DMS53 (cell line): ENCODE measurements at places on chromosomes 5 and 9.

DNA sequence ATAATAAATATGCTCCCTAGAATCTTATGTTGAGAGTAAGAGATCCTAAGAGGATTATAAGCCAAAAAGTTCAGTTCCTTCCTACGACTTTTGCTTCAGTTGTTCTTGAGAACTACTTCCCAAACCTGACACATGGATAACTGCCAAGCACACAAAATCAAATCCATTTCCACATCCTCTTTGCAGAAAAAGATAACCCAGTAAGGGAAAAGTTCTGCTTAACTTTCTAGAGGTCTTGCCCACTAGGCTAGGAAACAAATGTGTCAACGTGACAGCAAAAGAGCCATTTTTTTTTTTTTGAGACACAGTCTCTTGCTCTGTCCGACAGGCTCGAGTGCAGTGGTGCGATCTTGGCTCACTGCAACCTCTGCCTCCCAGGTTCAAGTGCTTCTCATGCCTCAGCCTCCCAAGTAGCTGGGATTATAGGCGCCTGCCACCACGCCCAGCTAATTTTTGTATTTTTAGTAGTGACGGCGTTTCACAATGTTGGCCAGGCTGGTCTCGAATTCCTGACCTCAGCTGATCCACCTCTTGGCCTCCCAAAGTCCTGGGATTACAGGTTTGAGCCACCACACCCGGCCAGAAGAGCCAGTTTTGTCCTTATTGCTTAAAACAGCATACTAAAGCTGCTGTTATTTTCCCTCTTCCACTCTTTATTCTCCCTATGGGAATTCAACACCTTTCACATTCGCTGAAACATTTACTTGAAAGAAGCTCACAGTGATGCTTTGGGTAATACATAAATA lies 24.2 kb downstream of the CSNK1A1 start:
- no peak for DNase-seq

- no peak for DNase-seq
These were observed 960 bp downstream of the SECISBP2 start for GRCh38 chr9:89319015-89319905.

DNA sequence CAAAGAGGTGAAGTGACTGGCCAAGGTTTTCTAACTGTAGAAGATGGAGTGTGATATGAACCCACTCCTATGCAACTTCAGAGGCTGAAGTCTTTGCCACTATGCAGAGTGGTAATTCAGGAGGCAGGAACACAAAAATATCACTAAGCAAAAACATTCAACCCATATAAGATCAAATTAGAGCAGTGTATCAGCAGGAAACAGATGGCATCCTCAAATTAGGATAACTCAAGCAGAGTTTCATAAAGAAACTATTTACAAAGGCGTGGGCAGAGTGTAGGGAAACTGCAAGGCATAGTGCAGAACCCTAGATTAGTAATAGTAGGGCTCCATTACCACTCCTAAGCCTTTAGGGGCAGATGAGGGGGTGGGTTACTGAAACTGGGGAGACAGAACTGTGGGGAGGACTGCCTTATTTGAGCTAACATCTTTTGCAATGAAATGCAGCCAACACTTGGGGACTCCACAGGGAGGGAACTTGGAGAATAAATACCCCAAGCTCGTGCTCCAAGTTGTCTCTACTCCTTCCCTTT lies 72.2 kb downstream of the PTTG1 start:
- DNase-seq = no peak

GRCh38 chr5:75756981-75757380 lies 39.7 kb upstream of the POC5 start:
- DNase-seq = no peak

GRCh38 chr5:74632947-74633356 lies 7.6 kb downstream of the ENC1 start:
- peak; percentile 64 for DNase-seq

GRCh38 chr9:5089737-5090136 lies 95.7 kb downstream of the INSL6 start:
- DNase-seq = no peak

GRCh38 chr5:123455095-123455494 lies 31.9 kb upstream of the CEP120 start:
- DNase-seq = no peak

DNA sequence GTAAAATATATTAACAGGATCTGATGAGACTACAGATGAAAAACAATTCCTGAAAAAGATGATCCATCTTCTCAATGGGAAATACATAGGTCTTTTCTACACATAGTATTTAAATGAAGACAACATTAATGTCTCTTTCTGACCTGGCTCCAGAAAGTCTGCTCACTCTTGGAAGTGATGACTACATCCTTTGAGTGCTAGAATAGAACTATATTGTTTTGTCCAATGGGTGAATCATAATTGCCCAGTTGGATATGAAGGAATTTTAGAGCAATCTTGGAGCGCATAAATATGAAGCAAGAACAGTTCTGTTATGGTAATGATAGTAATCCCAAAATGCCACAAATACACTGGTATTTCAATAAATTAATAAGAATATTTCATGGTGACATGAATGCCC lies 322.1 kb downstream of the DEPDC1B start:
- DNase-seq = no peak

- DNase-seq = no peak
These were observed 23.8 kb downstream of the PHAX start for GRCh38 chr5:126624534-126624933.

- DNase-seq = no peak
These were observed 24.4 kb upstream of the ARSI start for GRCh38 chr5:150327139-150327538.

GRCh38 chr5:94618029-94618492 lies 343 bp downstream of the KIAA0825 start:
- peak; percentile 79 for DNase-seq

- no peak for DNase-seq
These were observed 5.5 kb upstream of the NINJ1 start for GRCh38 chr9:93139365-93140182.

- peak; percentile 7 for DNase-seq
These were observed 33.5 kb upstream of the TMEM252 start for GRCh38 chr9:68574150-68574549.

GRCh38 chr5:38258319-38259061 lies at the start of gene EGFLAM:
Gene EGFLAM, plus strand, starts transcription at chr5:38258559. Its CDS starts 196 bp downstream, at chr5:38258755.
- peak; percentile 71 for DNase-seq

- DNase-seq = no peak
These were observed 1.4 kb downstream of the TBC1D9B start for GRCh38 chr5:179906294-179906794.

- no peak for DNase-seq
These were observed 417.1 kb downstream of the HCN1 start for GRCh38 chr5:45279109-45279508.

DNA sequence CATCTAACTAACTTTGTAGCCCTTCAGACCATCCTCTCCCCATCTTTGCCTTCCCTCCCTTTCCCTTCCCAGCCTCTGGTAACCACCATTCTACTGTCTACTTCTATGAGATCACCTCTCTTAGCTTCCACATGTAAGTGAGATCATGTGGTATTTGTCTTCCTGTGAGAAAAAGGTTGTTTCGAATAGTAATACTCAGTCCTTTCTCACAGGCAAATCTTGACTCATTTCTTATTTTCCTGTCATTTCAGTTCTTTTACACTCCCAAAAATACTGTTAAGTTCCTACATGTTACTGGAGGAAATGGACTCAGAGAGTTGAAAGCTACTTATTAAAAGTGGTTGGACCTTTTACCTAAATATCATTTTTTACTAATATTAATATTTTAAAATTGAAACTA lies 82.1 kb downstream of the SLF1 start:
- DNase-seq = peak; percentile 10

DNA sequence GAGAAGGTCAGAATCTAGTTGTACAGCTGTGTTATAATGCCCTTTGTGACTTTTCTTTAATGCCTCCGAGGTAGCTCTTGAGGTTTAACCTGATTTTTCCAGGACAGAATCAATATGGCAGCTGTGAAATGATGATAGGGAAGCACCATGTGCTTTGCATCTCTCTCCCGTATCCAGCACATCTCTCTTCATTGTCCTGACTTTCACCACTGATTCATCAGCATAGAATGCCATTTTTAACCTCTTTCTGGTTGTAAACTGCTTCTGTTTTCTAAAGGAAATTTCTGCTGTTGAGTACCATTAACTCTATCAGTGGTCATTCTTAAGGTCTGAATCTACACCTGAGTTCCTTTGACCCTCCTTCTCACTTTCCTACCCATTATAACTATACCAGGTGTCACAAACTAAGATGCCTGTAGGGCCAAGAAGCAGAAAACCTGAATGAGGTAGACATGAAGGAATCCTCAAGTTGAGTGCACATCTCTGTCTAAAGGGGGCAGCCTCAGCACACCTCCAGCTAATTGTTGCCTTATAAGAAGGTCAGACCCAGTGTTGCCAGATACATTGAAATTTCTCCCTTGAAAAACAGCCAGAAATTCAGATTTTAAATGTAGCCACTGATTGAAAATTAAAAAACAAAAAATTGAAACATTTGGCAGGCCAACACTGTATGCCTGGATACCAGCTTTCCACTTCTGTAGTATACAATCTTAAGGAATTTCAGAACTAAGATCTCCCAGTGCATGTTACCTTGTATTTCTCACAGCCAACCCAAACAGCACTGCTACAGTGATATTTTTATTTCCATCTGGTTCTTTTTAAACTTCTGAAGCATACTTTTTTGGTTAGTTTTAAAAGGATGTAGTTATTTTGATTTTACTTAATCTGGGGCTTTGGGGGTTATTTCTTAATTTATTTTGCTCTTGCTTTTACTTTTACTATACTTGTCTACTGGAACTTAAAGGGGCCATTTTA lies 35.8 kb upstream of the TLX3 start:
- DNase-seq = peak; percentile 55

DNA sequence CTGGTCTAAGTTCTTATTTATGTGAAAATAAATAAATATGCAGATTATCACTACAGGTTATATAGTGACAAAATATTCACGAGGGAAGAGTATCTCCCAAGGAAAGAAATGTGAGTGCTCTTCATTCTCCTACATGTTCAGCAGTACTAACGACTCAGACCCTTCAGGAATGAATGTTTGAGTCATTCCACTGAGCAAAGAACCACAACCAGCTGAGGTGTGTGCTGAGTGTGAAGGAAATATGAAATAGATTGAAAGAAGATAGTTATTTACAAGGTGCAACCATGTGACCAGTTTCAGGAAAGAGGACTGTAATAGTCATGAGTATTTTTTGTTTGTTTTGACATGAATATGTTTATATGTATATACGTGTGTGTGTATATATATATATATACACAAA lies 228.7 kb downstream of the TUSC1 start:
- DNase-seq = peak; percentile 22

GRCh38 chr9:98080326-98080725 lies 23.8 kb downstream of the NANS start:
- DNase-seq = no peak

- DNase-seq = no peak
These were observed 38.9 kb upstream of the STX17 start for GRCh38 chr9:99867536-99867935.

DNA sequence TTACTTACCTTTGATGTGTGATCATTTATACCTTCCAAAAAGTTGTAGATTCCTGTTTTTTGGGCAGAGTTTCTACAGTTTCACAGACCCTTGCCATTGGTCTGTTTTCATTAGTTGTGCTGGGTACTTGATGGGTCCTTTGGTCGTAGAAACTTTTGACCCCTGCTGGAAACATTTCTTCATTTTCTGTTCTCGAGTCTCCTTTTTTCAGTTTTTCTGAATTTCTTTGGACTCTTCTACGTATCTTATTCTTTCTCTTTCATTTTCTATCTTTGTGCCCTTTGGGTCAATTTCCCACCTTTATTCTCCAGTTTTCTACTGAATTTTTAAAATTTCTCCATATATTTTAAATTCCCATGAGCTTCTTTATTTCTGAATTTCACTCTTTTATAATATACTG lies 16.7 kb downstream of the AP3S1 start:
- no peak for DNase-seq

- no peak for DNase-seq
These were observed 516.1 kb upstream of the CDH10 start for GRCh38 chr5:25160891-25161290.

GRCh38 chr5:60546207-60546606 lies 153.8 kb downstream of the DEPDC1B start:
- no peak for DNase-seq

- DNase-seq = peak; percentile 72
These were observed 8.4 kb upstream of the RUSC2 start for GRCh38 chr9:35481347-35481975.

GRCh38 chr5:154514331-154514730 lies 36.3 kb upstream of the HAND1 start:
- no peak for DNase-seq

GRCh38 chr5:79716839-79717238 lies 27.2 kb downstream of the CMYA5 start:
- DNase-seq = no peak

DNA sequence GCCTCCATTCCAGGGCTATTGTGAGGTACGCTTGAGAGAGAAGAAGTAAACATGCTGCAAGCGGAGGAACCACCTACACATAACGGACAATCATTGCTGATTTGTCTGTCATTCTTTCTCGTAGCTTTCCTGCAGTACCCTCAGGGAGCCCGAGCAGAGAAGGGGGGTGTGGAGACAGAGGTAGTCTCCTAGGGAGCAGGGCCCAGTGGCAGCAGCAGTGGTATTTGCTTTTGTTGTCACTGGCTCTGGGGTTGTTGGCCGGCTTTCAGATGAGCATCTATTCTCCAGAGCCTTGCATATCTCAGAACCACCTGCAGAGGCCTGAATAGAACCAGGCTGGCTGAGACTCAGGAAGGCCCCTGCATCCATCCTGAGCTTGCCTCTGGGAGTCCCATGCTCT lies 19.9 kb downstream of the ENHO start:
- DNase-seq = no peak

GRCh38 chr9:75200892-75201470 lies 112.7 kb downstream of the OSTF1 start:
- peak; percentile 70 for DNase-seq
